ENCODE measurements at places on chromosomes 5 and 9.

DNA sequence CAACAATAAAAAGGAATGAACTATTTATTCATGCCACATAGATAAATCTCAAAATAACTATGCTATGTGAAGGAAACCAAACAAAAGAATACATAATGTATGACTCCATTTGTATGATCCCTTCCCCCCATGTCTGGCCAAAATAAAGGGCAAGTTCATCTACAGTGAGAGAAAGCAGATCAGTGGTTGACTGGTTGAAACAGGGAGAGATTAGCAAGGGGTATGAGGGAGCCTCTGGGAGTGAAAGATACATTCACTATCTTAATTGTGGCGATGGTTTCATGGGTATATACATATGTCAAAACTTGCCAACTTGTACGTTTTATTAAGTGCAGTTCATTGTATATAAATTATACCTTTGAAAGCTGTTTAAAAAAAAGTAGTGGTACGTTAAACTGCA lies 4.8 kb downstream of the PSMD5 start:
- no peak for DNase-seq

- no peak for DNase-seq
These were observed 608.9 kb downstream of the IRX1 start for GRCh38 chr5:4204276-4205141.

GRCh38 chr5:74543162-74543995 lies 97.1 kb downstream of the ENC1 start:
- no peak for DNase-seq

- no peak for DNase-seq
These were observed 55.2 kb downstream of the HSPA4 start for GRCh38 chr5:133106761-133107572.

- no peak for DNase-seq
These were observed 358.1 kb downstream of the CDK5RAP2 start for GRCh38 chr9:120221844-120222243.

DNA sequence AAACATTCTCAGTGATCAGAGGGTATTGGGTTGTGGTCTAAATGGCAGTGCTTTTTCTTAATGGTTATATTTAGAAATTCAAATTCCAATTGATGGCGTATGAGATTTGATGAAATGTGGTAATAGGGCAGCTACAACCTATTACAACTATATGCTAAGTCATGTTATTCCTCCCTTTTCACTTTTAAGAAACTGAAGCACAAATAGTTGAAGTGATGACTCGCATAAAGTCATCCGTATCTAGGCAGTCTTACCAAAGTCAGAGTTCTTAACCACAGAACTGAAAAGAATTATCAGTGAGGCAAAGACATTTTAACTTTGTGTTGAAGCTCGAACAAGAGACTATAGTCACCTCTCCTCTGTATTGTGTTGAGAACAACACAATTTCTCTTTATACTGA lies 28.2 kb downstream of the C9orf152 start:
- DNase-seq = no peak

GRCh38 chr5:80078921-80079320 lies 43.8 kb downstream of the THBS4 start:
- no peak for DNase-seq

- DNase-seq = no peak
These were observed 48.2 kb upstream of the CTNNA1 start for GRCh38 chr5:138705007-138705406.

DNA sequence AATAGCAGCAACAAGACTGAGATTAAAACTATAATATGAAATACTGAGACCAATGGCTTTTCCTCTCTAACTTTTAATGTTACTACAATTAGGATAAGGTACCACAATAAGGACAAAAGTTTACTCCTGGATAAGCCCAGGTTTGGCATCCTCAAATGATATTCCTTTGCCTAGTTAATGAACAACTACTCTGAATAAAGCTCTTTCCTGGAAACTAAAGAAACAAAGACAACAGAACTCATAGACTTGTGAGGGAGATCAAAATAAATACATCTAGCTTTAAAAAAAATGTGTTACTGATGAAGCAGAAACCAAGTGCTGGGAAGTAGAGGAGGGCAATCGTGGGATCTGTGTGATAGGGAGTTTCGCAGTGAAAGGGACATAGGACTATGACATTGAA lies 19.3 kb upstream of the RAPGEF6 start:
- no peak for DNase-seq

DNA sequence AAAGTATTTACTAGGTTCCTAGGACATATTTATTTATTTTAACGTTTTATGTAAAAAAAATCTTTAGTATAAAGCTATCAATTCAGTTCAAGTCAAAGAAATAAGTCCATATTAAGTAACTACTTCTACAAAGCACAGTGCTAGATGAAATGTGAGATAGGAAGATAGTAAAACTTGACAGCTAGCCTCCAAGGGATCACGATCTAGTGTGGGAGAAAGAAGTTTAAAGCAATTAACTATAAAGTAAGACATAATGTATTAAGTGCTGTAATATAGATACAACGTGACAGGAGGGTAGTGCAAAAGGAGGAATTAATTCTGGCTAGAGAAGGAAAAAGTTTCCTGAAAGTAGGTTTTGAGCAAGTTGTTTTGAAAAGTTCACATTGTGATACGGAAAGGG lies 134.9 kb downstream of the ST8SIA4 start:
- no peak for DNase-seq

DNA sequence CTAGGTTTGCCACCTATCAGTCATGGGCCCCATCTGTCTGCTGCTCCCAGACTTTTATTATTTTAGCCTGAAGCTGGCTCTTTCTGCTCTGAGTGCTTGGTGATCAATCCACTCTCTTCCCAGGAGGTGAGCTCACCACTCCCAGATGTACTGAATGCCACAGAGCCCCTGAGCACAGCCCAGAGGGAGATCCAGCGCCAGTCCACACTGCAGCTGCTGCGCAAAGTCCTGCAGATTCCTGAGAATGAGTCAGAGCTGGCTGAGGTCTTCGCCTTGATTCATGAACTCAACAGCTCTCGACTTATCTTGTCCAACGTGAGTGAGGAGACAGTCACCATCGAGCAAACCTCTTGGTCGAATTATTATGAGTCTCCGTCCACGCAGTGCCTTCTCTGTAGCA lies 36.0 kb downstream of the HMGXB3 start:
- DNase-seq = no peak

GRCh38 chr5:74942622-74943286 lies 76.6 kb upstream of the FAM169A start:
- DNase-seq = no peak

DNA sequence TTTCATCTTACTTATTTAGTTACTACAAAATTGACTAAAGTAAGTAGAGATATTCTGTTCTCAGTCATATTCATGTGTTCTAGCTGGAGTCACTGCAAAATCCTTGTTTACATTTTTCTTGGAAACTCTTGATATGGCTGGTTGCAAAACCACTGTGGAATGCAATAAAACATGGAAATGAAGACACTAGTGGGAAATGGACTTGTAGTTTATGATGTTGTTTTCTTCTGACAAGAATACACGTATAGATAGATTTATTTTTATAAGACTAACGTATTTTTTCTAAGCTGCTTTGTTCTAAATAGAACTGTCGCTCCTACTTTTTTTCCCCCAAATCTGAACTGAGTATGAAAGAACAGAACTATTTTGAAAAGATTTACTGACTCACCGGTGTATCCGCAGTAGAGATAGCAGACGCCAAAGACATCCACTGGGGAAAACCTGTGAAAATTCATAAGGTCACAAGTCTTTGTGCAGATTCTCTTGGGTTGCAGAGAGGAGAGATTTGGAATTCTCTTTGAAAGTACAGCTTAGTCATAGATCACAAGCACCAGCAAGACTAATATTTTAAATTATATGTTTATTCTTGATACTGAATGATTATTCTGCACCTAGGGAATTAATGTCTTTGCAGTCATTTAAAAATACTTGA lies 119.6 kb upstream of the TAF11L2 start:
- no peak for DNase-seq

DNA sequence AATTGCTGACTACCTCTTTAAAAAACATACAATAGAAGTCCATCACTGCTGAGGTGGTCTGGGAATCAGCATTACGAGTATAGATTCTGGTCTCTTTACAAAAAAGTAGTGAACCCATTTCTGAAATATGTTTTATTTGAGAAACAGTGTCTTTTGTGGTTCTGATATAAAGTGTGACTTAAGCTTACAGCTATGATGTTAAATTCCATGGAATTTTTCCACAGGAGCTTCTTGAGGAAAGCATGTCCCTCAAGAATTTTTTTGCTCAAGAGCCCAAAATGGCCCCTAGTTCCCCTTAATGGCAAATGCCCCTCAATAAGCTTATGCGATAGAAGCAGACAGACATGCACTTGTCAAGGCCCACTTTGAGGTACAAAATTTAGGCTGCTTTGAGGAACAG lies 265.7 kb downstream of the FAM170A start:
- no peak for DNase-seq

GRCh38 chr9:72029986-72030385 lies 30.4 kb downstream of the C9orf57 start:
- no peak for DNase-seq

GRCh38 chr5:167571824-167572223 lies 719.6 kb upstream of the WWC1 start:
- no peak for DNase-seq

DNA sequence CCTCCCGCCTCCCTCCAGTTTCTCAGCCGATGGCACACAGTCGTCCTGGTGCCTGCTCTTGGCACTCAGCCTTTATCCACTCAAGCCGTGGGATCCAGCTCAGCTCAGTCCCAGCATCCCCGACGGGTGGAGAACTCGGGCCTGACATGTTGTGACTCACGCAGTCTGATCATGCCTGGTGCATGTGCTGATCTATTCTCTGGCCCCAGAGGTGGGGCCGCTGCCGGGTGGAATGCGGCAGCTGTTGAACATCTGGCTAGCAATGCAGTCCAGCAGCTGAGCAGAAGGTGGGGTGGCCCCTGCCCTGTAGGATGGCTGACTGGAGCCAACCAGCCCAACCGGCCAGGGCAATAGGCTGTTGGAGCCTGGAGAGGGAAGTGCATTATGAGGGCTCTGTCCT lies 1.7 kb upstream of the AIF1L start:
- no peak for DNase-seq

DNA sequence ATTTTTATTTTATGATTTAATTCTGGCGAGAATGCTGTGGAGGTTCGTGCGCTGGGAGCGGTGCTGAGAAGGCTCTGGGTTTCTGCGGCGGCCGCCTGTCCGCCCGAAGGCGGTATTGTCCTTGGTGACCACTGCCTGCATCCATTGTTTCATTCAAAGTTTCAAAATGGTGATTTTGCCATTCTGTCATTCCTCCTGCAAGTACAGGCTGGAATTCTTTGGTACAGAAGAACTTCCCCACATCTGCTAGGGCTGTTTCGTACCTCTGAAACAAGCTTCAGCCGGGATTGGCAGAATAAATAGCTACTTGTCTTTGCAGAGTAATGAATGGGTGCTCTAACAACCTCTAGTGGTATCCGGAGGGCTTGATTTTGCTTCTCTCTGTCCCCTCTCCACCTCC lies 112.6 kb upstream of the CACNA1B start:
- no peak for DNase-seq

GRCh38 chr9:82052081-82052480 lies 63.5 kb downstream of the SPATA31D1 start:
- no peak for DNase-seq

- no peak for DNase-seq
These were observed 84.4 kb downstream of the INSYN2B start for GRCh38 chr5:169895926-169896325.

DNA sequence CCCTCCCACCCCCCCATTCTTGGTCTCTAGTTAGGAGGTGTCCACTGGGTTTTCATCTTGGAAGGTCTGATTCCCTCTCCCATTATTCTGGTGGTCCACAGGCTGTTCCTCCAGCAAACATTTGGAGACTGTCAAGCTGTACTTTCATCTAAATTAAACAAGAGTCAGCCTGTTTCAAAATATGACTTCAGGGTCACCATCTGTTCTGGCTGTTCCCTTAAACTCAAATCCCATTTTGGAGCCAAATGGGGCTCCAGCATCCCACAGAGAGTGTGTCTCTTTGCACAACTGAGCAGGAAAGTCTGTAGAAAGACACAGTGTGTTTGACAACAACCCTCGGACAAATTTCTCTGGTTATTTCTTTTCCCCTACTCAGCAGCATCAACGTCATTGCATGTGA lies 20.5 kb downstream of the COL15A1 start:
- DNase-seq = no peak

- no peak for DNase-seq
These were observed 451 bp downstream of the LPAR1 start for GRCh38 chr9:111037708-111038330.

DNA sequence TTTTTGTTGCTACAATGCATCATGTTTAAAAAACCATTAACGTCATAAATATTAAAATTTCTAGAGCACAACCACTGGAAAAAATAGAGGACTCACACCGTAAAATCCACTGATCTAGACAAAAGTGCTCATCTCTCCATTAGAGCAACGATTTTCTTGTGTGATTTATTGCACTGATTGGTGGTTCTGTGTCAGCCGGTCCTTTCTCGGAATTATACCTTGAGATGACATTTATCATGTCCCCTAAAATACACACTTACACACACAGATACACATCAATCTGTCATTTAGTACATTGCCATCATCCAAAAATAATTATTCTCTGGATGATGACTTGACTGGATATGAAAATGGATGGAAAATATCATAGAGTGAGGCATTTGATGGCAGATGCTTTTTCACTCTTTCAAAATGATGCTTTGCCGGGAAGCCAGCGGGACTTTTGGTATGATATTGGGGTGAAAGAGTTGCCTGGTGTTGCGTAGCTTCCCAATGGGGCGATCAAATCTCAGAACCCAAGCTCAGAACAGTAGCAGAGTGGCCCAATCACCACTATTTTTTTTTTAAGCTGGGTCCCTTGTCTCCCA lies 226.6 kb downstream of the GAS1 start:
- DNase-seq = no peak

GRCh38 chr9:136343121-136343883 lies 16.0 kb downstream of the GPSM1 start:
- DNase-seq = no peak

- no peak for DNase-seq
These were observed 3.4 kb downstream of the IL4 start for GRCh38 chr5:132677191-132677590.

DNA sequence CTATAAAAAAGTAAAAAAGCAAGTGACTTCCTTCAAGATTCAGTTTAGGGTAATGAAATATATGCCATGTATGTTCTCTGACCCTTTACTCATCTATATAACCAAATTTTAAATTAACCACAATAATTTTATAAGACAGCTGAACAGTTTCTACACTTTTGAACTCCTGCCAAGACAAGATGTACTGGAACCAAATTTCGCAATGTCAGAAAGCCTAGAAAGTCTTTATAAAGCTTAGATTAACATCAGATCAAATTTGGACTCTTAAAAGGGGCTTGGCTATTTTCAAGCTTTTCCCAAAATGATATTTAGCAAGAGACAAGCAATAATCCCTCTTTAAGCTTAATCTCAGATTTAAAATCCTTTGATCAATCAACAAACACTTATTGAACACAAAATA lies 362.6 kb downstream of the PTPRD start:
- DNase-seq = no peak

Measured in Karpas-422 (cell line).